Naive B cell (primary cell): ENCODE measurements at places on chromosomes 5 and 9. TPM values are rescaled to one million over a fixed set of nuclear protein-coding genes. Genes with fewer than 3 reads are reported as not detected.
A peak's percentile ranks its signal among the peaks of the same experiment; 100 is the strongest.

DNA sequence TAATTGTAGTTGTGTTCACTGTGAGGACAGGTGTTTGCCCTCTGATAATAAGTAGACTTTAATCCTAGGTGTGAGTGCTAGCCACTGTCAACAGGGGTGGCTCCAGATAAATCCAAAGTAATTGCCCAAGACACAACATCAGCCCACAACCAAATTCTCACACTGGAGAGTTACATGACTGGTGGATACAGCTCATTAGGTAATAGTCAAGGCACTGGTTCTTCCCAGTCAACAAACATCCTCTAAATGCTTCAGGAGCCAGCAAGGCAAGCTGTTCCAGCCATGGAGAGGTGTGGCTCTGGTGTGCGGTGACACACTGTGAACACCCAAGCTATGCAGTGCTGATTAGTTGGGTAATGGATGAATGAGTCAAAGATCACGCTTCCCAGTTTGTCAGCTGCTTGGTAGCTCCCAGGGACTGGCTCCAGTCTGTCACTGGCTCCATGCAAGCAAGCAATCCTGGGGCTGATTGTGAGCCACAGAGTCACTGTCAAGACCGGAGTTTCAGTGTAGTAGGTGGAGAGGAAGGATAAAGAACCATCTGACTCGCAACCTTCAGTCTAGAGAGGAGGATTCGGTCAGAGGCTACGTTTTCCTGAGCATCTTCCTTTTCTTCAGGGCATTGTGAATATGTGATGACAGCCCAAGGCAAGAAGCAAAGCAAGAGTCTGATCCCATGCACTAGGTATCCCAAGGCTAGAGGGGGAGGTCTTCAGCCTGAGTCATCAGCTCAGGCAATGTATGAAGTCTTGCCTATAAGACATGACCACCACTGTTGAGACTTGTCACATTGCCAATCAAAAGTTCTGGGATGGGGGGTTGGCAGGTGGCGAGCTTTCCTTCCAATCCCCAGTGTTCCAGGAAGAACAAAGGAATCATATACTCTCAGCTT is 63.1 kb downstream of the UGCG start:
- peaks cover 39% of the 10 kb centered on the region for H3K4me1 ChIP-seq
- no peaks in the 10 kb centered on the region for H3K36me3 ChIP-seq
- no peak for DNase-seq
- H3K27ac ChIP-seq, result no peak overlapping the region
- H3K27me3 ChIP-seq, result no peaks in the 10 kb centered on the region
- no peak overlapping the region for H3K4me3 ChIP-seq

Gene ACSL6
- polyA plus RNA-seq, result not detected

DNA sequence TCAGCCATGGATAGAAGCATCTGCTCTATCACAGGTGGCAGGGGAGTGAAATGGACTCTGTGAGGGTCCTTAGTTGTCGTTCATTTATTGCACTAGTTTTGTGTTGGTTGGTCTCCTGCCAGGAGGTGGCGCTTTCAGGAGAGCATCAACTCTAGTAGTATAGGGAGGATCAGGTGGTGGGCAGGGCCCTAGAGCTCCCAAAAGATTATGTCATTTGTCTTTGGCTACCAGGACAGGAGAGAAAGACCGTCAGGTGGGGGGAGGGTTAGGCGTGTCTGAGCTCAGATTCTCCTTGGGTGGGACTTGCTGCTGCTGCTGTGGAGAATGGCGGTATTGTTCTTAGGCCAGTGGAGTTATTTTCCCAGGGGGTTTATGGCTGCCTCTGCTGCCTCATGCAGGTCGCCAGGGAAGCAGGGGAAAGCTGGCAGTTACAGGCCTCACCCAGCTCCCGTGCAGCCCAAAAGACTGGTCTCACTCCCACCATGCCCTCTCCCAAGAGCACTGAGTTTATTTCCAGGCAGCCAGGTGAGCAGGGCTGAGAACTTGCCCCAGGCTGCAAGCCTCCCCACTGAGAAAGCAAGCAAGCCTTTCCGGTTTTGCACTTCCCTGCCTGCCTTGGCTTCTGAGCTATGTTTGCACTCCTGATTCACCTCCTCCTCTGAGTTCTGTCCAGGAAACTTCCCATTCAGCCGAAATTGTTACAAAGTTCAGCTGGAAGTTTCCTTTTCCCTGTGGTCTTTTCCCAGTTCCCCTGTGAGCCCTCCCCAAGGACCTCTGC is 317.3 kb downstream of the TAF11L14 start:
- H3K36me3 ChIP-seq, result peaks cover 7% of the 10 kb centered on the region
- no peaks in the 10 kb centered on the region for H3K4me1 ChIP-seq

DNA sequence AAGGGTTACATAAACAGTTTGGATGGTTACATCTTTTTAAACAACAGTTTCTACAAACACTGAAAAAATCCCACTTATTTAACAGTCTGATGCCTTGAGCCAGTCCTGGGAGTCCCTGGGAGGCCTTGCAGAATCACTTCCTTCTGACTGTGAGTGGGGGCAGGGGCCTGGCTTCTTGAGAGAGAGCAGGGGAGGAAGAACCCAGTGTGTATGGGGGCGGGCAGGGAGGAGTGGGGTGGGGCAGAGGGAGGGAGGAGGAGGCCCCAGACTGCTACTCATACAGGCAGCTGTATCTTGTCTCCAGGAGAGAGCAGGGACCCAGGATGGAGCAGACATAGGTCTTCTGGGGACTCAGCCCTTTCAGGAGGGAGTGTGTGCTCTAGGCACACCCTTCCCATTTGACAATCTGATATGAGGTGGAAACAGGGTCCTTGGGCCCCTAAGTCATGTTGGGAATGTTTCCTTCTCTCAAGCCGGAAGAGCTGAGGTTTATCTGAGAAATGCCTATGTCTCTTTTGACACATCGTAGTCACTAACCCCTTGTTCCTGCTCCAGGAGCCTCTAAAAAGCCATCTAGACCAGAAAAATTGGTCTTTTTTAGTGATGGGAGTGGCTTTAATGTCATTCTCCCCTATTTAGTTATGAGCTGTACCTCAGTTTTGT is 52.8 kb downstream of the IRF1 start:
- peaks cover 7% of the 10 kb centered on the region for H3K36me3 ChIP-seq
- peak overlapping the region; percentile 87 for H3K27ac ChIP-seq
- H3K27me3 ChIP-seq, result no peaks in the 10 kb centered on the region
- H3K4me3 ChIP-seq, result peak overlapping the region; percentile 3
